Natural killer cell treated with Interleukin-12 subunit alpha and Interleukin-12 subunit beta and Interleukin-15 and Interleukin-18, amount 100 ng/mL, for 72 hours (primary cell): ENCODE measurements at places on chromosomes 5 and 9. TPM values are rescaled to one million over a fixed set of nuclear protein-coding genes. Genes with fewer than 3 reads are reported as not detected.

DNA sequence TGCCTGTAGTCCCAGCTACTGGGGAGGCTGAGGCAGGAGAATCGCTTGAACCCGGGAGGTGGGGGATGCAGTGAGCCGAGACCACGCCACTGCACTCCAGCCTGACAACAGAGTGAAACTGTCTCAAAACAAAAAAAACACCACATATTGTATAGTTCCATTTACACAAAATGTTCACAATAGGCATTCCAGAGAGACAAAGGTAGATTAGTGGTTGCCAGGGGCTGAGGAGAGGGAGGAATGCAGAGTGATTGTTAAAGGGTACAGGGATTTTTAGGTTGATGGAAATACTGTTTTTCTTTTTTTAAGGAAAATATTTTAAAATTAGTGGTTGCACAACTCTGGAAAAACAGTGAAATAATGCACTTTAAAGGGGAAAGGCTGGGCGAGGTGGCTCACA is 19.6 kb downstream of the ETF1 start:
- H3K27me3 ChIP-seq: no peaks in the 10 kb centered on the region
- H3K27ac ChIP-seq: no peak overlapping the region
- DNase-seq: no peak
- no peak overlapping the region for H3K4me3 ChIP-seq
- H3K36me3 ChIP-seq: peaks cover 5% of the 10 kb centered on the region
- H3K4me1 ChIP-seq: peaks cover 33% of the 10 kb centered on the region

GRCh38 chr9:22026696-22027095 is 17.6 kb upstream of the CDKN2B start:
- H3K27me3 ChIP-seq: peaks cover 10% of the 10 kb centered on the region
- no peak overlapping the region for H3K4me3 ChIP-seq
- peaks cover 8% of the 10 kb centered on the region for H3K4me1 ChIP-seq
- no peak overlapping the region for H3K27ac ChIP-seq
- DNase-seq: no peak

GRCh38 chr9:89512382-89512781 is 14.5 kb upstream of the SEMA4D start:
- H3K27me3 ChIP-seq: no peaks in the 10 kb centered on the region
- no peak overlapping the region for H3K4me3 ChIP-seq
- H3K27ac ChIP-seq: no peak overlapping the region
- DNase-seq: no peak

The SPATA31D4 gene
- not detected for total RNA-seq

The HTR1A gene
- total RNA-seq: not detected

- H3K27me3 ChIP-seq: no peaks in the 10 kb centered on the region
- H3K36me3 ChIP-seq: no peaks in the 10 kb centered on the region
- H3K27ac ChIP-seq: no peak overlapping the region
- no peak overlapping the region for H3K4me3 ChIP-seq
Observed at GRCh38 chr5:104513121-104513602, 950.6 kb upstream of the NUDT12 start.

GRCh38 chr9:109604781-109605180 is 106.7 kb upstream of the PTPN3 start:
- H3K36me3 ChIP-seq: no peaks in the 10 kb centered on the region
- DNase-seq: no peak
- H3K27me3 ChIP-seq: no peaks in the 10 kb centered on the region
- no peak overlapping the region for H3K4me3 ChIP-seq

The ZNF618 gene
- 0.33 TPM for total RNA-seq

DNA sequence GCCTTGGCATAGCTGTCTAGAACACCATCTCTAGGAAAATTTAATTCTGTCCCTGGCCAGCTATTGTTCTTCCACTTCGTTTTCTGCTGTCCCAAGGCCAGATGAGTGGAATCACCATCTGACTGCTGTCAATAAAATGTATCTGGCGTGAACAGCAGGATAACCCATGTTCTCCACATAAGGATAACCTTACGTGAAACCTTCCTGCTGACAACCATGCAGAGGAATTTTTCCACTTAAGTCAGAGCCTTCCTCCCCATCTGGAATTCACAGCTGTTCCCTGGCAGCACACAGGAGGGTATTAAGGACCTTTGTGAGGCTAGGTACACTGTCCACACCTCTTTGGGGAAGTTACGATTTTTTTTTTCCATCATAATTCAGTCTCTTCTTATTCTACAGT is 28.6 kb downstream of the RNF44 start:
- no peak for DNase-seq
- no peaks in the 10 kb centered on the region for H3K4me1 ChIP-seq
- H3K4me3 ChIP-seq: no peak overlapping the region
- H3K27ac ChIP-seq: no peak overlapping the region
- H3K27me3 ChIP-seq: no peaks in the 10 kb centered on the region
- peaks cover 12% of the 10 kb centered on the region for H3K36me3 ChIP-seq

DNA sequence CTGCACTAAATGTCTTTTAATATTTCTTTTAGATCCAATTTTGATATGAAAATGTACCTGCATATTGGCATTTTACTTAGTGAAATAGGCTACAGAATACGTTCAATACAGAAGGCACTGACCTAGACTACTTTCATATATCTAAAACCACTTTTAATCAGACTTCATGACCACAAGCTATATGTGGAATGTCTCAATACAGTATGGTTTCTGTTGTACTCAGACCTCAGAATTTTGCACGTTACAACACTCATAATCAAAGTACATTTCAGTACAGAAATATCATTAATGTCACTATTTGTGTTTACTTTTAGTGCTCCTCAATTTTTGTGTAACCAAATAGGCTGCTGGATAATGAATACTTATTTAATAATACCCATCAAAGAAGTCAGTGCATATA is 74.8 kb downstream of the MEF2C start:
- no peaks in the 10 kb centered on the region for H3K4me1 ChIP-seq
- no peaks in the 10 kb centered on the region for H3K27me3 ChIP-seq
- H3K36me3 ChIP-seq: no peaks in the 10 kb centered on the region
- H3K27ac ChIP-seq: no peak overlapping the region
- no peak for DNase-seq
